Smooth muscle cell of the coronary artery (primary cell): ENCODE measurements at places on chromosomes 6 and 20. TPM values are rescaled to one million over a fixed set of nuclear protein-coding genes. Genes with fewer than 3 reads are reported as not detected.

Gene ACTL10
- 1.5 and 2.8 TPM in 2 replicates for total RNA-seq

Gene ASCC3
- 66.8 and 75.7 TPM in 2 replicates for total RNA-seq

Gene FERMT1
- 1.3 and 5.2 TPM in 2 replicates for total RNA-seq

Gene PRICKLE4
- total RNA-seq: 0.15 and 0.23 TPM in 2 replicates

Gene EYA2
- 0.15 and 0.70 TPM in 2 replicates for total RNA-seq

Gene ADISSP
- 20.2 and 22.3 TPM in 2 replicates for total RNA-seq

Gene UTRN
- 84.7 and 115 TPM in 2 replicates for total RNA-seq
